NCI-H2081 treated with DMSO at 0.1 percent for 48 hours (cell line): ENCODE measurements at places on chromosomes 3 and 15.

DNA sequence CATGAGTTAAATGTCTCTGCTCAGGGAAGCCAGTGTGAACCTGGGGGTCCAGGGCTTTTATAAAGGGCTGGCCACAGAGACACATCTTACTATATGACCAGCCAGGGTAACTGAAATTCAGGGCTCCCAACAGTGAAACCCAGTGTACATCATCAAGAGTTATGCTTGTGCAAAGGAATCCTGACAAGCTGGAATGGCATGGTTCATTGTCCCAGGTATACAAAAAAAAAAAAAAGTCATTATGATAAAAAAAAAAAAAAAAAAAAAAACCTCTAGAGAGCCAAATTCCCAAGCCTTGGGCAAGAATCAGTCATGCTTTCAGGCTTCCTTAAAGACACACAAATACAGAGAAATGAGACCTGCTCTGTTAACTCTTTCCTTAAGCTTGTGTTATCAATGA, 452.0 kb downstream of the GABRG3 start:
- DNase-seq, result no peak

DNA sequence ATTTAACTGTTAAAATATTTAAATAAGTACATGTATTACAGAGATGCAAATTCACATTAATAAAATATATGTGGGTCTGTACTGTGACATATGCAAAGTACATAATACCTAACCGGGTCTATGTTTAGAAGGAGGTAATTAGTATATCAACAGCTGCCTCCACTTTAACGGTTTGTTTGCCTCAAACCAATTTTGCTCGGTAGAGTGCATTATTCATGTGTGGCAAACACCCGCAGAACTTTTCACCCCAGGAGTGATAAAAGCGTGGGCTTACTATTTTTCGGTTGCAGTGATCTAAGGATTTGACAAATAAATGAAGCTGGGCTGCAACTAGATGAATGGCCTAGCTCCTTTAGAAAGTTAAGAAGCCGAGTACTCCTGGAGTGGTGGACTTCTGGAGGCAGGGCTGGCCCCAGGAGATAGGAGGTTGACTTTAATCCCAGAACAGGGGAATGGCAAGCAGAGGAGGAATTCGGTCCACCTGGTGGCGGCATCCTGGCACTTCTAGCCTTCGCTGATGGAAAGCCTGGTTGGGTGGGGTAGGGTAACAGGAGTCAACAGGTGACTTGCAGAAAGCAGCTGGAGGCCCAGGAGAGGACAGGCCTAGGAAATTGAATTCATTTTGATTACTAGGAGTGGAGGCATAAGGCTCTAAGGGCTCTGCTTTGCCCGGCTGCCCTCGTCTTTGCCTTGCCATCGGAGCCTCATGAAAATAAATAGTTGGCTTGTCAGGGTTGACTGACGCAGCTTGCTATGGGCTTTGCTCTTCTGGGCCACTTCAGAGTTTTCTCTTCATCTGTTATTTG, 2.4 kb downstream of the SLCO3A1 start:
- DNase-seq, result peak; percentile 58

DNA sequence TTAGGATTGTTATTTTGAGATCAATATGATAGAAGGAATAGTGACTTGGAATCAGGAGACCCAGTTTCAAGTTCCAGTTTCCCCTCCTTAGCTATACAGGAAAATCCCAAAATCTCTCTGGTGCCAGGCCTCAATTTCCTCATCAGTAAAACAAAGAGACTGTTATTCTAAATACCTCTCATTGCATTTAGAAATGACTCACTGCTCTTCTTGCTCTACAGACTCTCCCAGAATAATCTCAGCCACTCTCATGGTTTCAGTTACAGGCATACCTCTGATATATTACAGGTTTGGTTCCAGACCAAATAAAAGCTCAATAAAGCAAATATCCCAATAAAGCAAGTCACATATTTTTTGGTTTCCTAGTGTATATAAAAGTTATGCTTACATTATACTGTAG, 28.3 kb downstream of the IMPG2 start:
- DNase-seq, result no peak

DNA sequence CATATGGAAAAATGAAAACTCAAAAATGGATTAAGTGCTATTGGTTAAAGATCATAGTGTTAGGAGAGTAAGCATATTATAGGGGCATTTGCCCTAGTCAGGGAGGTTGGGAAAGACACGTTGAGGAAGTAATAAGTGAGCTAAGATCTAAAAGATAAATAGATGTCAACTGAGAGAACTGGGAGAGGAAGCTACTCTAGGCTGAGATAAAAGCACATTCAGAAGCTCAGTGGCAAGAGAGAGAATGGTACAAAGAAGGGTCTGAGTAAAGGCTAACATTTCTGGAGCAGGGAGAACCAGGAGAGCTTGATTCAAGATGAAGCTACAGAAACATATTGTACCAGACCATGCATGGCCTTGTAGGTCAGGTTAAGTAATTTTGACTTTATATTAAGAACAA, 63.9 kb downstream of the TRPC1 start:
- no peak for DNase-seq

GRCh38 chr15:39869254-39869653, 50.8 kb downstream of the GPR176 start:
- DNase-seq, result no peak

- no peak for DNase-seq
Observed at GRCh38 chr15:38225381-38225780, 27.3 kb upstream of the SPRED1 start.

GRCh38 chr15:54605556-54605955, 591.2 kb downstream of the RSL24D1 start:
- no peak for DNase-seq

- DNase-seq, result no peak
Observed at GRCh38 chr15:85480923-85481322, 100.5 kb downstream of the AKAP13 start.

DNA sequence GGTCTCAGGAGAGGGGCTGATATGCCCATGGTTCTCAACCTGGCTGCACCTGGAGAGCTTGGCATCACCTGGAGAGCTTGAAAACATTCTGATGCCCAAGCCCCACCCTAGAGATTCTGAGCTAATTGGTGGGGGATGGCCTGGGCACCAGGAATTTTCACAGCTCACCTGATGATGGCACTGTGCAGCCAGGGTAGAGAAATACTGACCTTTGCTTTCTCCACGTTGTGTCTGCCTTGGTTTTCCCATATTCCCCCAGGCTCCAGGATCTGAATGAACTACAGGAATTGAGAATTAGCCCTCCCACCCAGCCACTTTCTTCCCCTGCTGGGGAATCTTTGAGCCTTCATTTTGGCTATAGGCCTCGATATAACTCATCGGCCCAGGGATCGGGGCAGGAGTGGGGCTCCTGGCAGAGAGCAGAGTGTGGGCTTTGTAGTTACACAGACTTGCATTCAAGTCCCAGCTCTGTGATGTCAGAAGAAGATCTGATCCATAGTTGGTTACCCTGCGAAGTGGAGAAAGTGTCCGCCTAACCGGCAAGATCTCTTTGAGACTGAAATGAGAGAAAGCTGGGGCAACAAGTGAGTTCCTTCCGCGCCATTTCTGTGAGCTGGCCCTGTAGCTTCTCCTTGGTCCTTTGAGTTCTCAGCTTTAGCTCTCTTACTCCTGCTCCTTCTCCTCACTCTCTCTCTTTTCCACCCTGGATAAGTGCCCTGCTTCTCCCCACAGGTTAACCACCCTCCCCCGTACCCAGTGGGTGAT, 33.1 kb upstream of the UBE2Q2 start:
- no peak for DNase-seq

GRCh38 chr15:78640527-78641101, 396 bp downstream of the CHRNB4 start:
- DNase-seq, result no peak

GRCh38 chr3:37467761-37468160, 293.4 kb upstream of the LRRFIP2 start:
- no peak for DNase-seq

- DNase-seq, result no peak
Observed at GRCh38 chr3:135083756-135084155, 288.7 kb downstream of the EPHB1 start.

GRCh38 chr15:49083401-49084284, 37.4 kb upstream of the SECISBP2L start:
- DNase-seq, result no peak

- DNase-seq, result no peak
Observed at GRCh38 chr3:47024932-47025331, 45.5 kb downstream of the NBEAL2 start.

- DNase-seq, result no peak
Observed at GRCh38 chr3:182255158-182255557, 538.1 kb upstream of the ATP11B start.

DNA sequence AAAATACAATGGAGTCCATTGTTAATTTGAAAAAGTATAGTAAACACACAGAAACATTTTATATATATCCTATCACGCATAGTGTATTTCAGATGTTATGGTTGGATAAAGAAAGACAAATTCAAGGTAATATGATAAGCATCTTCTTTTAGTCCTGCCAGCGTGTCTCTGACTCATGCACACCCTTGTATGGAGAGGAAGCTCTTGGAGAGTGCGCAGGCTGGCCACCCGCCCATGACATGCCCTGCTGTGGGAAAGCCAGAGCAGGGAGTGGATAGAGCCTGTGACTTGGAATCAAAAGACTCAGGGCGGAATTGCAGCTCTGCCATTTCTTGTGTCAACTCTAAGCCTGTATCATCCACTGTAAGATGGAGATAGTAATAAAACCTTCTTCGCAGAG, 23.0 kb upstream of the COPG1 start:
- DNase-seq, result no peak

- no peak for DNase-seq
Observed at GRCh38 chr3:187044206-187044605, 95.1 kb downstream of the RPL39L start.

- no peak for DNase-seq
Observed at GRCh38 chr15:72423256-72423655, 25.2 kb downstream of the TMEM202 start.

DNA sequence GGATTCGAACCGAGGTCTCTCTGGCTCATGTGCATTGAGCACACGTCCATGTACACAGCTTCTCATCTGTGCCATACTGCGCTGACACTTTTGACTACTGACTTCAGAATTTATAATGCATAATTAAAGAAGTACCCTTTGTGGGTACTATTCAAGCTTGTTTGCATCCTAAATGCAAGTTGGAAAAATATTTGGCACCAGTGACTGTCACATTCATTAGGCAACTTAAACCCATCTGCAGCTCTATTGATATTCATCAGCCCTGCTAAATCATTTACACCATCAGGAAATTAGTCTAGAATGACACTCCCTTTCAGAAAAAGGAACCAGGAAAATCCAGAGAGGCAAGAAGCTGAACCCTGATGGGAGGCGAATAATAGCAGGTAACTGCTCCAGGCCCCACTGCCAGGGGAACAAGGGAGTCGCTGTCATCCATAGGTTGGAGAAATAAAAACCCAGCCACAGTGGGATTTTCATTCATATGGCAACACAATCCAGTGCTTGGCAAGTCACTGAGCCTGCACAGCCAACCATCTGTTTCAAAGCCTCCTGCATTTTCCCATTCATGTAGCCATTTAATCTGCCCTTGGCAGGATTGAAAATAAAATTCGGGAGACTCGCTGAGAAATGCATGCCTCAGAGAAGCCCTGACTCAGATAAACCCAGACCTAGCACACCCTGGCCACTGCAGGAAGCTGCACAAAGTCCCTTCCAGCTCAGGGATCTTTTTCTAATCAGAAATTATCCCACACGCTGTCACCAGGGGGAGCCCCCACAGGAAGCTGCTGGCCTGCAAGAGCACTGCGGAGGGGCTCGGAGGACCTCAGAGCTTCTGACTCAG, 103.0 kb upstream of the VEPH1 start:
- DNase-seq, result peak; percentile 25

- DNase-seq, result no peak
Observed at GRCh38 chr3:73586190-73586589, 38.6 kb downstream of the PDZRN3 start.

GRCh38 chr3:186258968-186259367, 103.1 kb downstream of the DGKG start:
- no peak for DNase-seq

- no peak for DNase-seq
Observed at GRCh38 chr3:167978486-167978885, 117.2 kb downstream of the GOLIM4 start.

- no peak for DNase-seq
Observed at GRCh38 chr3:177459401-177459800, 262.1 kb upstream of the TBL1XR1 start.

DNA sequence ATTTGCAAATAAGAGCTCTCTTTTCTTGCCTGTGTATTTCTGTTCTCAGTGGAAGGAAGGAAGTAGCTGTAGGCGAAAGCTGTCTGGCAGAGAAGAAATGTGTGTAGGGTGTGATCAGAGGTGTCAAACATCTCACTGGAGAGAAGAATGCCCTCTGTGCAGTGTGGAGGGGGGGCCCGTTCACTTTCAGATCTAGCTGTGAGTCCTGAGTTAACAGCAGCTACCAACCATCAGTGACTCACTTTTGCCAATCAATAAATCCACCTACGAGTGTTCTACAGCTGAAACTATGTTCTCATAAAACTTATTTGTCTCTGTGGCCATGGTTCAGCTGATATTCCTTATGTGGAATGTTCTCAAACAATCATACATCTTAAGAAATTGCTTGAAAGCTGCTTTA, 103.7 kb downstream of the FRMD4B start:
- DNase-seq, result no peak

- DNase-seq, result no peak
Observed at GRCh38 chr3:113575206-113575605, 42.9 kb downstream of the SIDT1 start.

GRCh38 chr15:65392368-65392767, 14.6 kb upstream of the IGDCC3 start:
- DNase-seq, result no peak

DNA sequence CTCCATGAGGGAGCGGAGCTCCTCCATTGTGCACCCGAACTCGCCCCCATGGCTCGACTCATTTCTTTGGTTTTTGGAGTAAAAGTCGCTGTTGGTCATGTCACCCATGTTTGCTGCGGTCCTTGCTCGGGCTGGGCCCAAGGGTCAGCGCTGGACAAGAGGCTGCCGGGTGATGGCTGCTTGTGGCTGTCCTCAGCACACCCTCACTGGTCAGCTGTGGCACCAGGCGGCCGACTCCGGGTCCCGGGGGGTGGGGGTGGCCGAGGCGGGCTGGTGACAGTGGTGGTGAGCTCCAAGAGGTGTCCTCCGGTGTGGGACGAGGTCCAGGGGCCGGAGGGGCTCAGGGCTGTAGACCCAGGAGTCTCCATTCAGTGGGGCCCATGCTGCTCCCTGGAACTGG, 56.0 kb downstream of the ATP2B2 start:
- no peak for DNase-seq

DNA sequence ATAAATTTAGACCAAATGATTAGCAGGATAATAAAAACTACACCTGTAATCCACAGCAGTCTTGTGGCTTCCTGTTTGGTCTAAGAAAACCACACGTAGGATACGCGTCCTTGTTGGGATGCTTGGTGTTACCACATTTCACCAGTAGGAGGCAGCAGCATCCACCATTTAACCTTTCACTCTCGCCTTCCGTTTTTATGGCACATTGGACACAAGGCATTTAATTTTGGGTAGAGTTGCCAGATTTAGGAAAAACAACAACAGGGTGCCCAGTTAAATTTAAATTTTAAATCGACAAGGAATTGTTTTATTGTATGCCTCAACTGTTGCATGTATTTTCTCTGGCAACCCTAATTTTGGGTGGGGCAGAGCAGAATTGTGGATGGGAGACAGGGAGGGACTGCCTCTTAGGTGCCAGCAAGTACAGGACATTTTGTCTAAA, 6.3 kb downstream of the LRRC31 start:
- peak; percentile 31 for DNase-seq

GRCh38 chr3:1010228-1010627, 82.6 kb upstream of the CNTN6 start:
- DNase-seq, result no peak
